ENCODE measurements at places on chromosomes 1 and 21.

GRCh38 chr1:207412845-207413244 lies 41.3 kb upstream of the CR2 start:
- DNase-seq = no peak

DNA sequence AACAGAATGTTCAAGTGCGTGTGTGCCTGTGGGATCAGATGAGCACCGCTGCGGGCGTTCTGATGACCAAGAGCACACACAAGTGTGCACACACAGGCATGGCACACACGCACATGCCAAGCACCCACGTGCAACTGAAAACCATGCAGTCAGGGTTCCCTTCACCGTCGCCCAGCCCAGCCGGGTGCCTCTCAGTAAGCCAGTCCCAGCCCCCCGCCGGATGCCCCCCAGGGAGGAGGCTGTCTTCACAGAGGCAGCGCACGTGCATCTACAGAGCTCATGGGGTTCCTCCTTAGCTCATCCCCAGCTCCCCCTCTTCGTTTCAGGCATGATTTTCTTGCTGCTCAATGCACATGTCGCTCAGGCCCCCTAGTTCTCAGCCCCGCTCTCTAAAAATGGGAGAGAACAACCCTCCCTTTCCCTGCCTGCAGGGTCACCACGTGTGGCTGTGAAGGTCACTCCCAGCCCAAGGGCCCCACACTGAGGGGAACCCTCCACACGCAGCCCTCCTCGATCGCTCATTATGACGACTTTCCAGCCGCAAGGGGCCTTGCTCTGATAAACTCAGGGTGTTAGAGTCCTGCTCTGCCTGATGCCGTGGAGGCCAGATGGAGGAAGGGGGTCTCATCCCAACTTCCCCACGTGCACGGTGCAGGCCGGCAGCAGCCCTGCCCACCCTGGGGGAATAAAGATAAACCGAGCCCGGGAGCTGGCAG lies 30.4 kb upstream of the ARHGEF16 start:
- DNase-seq = no peak

DNA sequence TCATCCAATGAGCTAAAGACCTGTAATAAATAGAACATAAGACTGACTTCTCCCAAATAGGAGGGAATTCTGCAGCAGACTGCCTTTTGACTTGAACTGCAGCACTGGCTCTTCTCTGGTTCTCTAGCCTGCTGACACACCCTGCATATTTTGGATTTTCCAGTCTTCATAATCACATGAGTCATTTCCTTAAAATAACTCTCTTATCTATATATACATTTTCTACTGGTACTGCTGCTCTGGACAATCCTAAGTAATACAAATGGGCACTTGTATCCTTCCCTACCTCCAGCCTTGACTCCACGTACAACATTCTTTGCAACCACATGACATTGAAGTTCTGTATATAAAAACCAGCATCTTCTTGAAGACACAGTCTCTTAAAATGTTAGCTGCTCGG lies 429.4 kb upstream of the TMPRSS15 start:
- no peak for DNase-seq

GRCh38 chr1:18110598-18110939 lies 3.0 kb downstream of the IGSF21 start:
- DNase-seq = no peak

DNA sequence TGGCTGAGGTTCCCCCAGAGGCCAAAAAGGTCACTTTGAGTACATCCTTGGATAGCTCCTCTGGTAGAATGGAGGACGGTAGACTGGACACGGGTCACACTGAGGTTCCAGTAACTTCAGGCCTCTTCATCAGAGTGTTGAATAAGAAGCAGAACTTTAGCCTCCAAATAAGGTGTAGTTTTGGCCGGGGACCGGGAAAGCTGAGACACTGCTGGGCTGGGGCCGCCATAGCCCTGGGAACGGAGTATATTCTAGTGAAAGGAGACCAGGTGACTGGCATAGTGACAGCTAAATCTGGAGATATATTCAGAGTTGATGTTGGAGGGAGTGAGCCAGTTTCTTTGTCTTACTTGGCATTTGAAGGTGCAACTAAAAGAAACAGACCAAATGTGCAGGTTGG lies 84.1 kb downstream of the EVA1C start:
- DNase-seq = no peak

DNA sequence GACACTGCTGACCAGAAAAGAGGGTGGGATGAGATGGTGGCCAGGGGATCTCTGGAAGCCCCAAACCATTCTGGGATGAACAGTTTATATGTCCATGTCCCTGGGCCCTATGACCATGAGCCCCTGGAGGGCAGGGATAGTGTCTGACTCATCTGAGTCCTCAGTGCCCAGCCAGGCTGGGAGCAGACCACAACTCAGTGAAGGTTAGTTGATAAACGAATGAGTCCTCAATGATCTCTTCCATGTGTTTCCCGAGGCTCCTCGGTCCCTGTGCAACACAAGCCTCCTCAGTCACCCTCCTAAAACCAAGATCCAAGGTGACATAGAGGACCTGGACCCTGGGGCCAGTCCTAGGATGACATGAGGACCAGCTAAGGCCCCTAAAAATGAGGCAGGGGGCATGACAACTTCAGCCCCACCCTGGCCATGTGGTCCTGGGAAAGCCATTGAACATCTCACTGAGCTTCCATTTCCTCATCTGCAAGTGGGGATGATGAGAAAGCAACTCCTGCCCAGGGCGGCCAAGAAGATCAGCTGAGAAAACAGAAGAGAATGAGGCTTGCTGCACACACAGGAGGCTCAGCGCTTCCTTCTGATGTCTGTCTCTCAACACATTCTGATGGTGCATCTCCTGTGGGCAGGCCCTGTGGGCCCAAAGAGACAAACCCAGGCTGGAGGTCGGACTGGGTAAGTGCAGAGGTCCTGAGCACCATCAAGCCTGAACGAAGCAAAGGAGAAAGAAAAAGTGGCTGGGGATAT lies 86.3 kb downstream of the GLIS1 start:
- DNase-seq = no peak

DNA sequence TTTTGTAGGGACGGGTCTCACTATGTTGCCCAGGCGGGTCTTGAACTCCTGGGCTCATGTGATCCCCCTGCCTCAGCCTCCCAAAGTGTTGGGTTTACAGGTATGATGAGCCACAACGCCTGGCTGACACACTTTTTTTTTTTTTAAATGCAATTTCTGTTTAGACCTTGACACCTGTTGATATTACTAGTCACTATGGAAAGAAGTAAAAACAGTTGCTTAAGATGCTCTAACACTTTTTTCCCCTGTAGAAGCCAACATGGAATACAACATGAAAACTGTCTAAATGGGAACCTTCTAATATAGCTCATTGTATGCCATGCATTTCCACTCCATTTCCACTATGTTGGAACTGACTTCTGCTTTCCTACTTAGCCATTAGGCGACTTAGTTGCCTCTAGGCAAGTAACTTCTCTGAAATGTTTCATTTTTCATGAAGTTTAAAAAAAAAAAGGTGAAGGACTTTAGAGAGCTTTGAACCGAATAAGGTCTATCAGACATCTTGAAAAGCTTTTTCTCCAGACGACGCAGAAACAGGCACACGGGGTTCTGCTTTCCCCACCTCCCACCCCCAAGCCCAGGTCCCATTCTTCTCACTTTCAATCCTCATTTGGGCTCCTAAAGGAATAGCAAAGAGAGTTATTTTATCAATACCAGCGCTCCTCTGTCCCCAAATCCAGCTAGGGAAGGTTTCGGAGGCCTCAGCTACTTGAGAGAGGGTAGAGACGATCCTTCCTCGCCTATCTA lies 648 bp upstream of the DR1 start:
- peak; percentile 9 for DNase-seq

- DNase-seq = no peak
Measured at GRCh38 chr1:39625462-39626273, 13.8 kb downstream of the HEYL start.

DNA sequence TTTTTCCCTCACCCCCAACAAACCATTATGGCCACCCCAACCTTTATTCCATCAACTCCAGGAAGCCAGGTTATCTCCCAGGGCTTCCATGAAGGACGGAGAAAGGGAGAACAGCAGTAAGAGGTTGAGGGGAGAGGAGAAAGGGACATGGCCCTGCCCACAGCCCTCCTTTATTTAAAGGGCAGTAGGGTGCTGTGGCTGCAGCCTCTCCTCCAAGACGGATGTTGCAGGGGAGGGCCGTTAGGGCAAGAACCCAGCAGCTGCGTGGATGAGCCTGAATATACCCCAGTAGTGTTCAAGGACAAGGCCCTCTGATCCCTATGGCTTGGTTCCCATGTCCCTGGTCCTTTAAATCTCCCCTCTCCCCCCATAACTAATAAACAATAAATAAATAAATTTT lies 5.9 kb downstream of the RXFP4 start:
- no peak for DNase-seq

- no peak for DNase-seq
Measured at GRCh38 chr1:113858982-113859381, 12.5 kb downstream of the PTPN22 start.

GRCh38 chr1:179576509-179576908 lies 761 bp upstream of the NPHS2 start:
- no peak for DNase-seq

GRCh38 chr1:1213345-1214265 lies at the start of gene TNFRSF4:
TSS of gene TNFRSF4 (minus strand) at chr1:1214153. CDS start at chr1:1214127, 26 bp downstream.
- DNase-seq = no peak

DNA sequence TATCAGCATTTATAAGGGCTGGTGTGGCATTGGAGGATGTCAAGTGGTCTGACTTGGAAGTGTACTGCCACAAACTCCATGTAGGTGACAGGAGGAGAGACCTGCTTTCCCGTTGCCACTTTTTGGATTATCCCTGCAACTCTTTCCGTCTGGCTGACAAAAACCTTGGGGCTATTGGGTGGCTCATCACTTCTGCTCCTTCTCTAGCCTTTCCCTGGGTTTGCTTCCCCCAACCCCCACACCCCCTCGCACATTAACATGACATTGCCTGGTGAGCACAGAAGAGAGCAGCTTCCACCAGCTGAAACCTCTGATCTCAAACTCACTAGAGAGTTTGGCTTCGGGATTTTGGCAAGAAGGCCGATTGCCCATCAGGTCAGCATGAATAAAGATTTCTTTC lies 39.2 kb downstream of the PROX1 start:
- DNase-seq = no peak

DNA sequence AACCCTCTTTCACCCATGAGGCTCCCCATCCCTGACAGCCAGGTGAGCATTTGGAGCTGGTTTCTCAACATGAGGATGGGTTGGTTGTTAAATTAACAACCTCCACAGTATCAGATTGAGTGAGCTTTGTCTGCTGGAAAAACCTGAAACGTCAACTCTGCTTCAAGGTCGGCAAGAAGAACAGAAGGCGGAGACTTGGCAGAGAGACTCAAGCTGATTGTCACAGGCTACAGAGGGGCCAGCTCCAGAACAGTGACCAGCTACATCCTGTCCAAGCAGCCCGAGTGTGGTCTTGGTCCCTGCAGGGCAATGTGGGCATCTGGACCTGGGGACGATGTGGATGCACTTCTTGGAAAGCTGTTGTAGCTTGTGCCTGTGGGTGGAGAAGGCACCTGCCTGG lies 36.6 kb upstream of the TMEM51 start:
- no peak for DNase-seq

DNA sequence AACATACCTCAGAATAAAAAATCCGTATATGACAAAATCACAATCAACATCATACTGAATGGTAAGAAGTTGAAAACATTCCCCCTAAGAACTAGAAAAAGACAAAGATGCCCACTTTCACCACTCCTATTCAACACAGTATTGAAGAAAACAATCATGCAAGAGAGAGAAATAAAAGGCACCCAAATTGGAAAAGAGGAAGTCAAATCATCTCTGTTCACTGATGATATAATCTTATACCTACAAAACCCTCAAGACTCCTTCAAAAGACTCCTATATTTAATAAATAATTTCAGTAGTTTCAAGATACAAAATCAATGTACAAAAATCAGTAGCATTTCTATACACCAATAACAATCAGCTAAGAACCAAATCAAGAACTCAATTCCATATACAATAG lies 14.7 kb downstream of the PGLYRP4 start:
- DNase-seq = no peak

GRCh38 chr1:245288796-245289195 lies 134.0 kb downstream of the KIF26B start:
- no peak for DNase-seq

DNA sequence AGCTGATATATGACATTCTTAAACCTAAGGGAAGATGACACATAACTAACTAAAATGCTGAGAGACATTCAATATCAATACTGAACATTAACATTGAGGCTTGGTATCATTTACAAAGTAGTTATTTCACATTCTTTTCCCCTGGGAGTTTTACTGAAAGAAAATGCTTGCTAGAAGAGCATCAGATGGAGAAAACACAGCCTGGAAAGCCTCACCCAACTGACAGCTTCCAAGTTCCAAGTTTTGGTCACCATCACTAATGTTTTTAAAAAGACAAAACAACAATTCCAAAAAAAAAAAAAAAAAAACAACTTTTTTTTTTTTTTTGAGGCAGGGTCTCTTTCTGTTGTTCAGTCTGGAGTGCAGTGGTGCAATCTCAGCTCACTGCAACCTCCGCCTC lies 80.6 kb downstream of the DSCAM start:
- DNase-seq = no peak

DNA sequence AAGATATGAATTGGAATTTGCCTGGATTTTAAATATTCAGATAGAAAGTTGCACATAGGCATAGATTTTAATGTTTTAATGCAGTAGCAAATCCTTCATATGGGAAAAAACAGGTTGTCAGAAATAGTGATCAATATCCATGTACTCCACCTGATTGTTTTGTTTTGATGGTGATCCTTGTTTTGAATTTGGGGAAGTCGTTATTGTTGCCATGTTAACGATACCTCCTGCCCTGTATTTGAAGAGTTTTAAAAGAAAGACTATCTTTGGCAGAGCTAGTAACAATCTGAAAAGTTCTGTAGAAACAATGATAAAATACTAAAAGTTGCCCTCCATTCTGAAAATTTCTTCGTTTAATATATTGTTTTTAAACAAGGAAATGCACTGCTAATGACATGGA lies 1.1 kb downstream of the CEP350 start:
- DNase-seq = no peak

DNA sequence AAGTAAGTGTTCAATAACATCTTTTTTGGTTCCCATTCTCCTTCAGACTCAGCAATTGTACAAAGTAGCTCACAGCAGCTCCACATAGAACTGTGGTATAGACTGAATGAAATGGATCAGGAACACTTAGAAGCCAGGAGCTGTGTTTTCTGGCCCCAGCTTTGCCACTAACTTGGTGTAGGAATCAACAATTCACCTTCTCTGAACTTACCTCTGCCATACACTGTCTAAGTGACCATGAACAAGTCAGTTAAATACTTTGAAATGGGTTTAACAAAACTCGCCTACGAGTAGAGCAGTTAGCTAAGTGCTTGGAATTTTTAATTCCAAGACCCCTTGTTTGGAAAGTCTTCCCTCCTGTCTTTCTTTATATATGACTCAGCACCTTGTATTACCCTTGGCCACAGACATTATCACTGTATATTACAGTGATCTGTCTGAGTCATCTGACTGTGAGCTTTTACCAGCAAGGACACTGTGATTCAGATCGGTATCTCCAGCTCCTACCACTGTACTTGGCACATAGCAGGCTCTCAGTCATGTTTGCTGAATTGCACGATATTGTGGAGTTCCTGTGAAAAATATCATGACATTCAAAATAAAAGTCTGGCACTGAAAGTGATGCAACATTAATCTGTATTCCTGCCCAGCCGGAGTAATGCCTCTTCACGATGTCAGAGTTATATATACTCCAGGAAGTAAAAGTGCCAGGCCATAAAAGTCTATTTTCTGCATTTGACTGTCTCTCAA lies 101.7 kb upstream of the BEND5 start:
- DNase-seq = no peak

Data from NCI-H2029 (cell line).